Fibroblast of skin of abdomen (primary cell): ENCODE measurements at places on chromosomes 4 and X.

- peak; percentile 46 for DNase-seq
These were observed 45.5 kb downstream of the FAM9B start for GRCh38 chrX:8988446-8988845.

DNA sequence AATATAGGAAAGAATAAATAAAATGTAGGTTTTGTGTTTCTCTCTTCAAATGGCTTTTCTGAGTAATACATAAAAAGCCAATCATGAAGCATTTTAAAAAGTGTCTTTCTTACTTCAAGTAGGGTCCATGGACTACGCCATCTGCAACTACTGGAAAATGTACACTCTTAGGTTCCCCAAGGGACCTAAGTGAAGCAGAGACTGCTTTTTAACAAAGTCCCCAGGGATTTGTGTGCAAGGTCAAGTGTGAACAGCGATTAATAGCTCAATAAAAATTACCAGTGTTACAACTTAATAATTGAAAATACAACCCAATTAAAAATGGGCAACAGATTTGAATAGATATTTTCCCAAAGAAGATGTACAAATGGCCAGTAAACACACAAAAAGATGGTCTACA is 84.9 kb downstream of the ARHGAP6 start:
- DNase-seq = no peak

GRCh38 chr4:137754652-137755471 is 222.6 kb upstream of the PCDH18 start:
- peak; percentile 96 for DNase-seq

DNA sequence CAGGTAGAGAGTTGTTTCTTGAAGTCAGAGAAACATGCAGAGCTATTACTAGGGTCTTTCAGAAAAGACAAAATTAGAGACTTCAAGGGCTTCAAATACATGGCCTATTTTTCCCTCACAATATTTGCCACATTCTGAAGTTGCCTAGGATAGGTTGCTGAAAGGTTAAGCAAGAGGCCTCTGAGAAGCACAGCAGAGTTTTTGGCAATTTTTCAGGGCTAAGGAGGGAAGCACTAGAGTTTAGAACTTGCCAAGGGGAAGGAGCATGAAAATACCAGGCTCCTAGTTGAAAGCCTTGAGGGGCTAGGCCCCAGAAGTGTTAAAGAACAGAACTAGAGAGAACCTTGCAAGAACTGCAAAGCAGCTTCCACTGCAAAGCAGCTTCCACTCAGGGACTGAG is 86.4 kb downstream of the ANAPC10 start:
- DNase-seq = no peak

GRCh38 chr4:56817840-56818491 is 3.5 kb downstream of the SPINK2 start:
- DNase-seq = no peak

GRCh38 chr4:124514588-124514987 is 197.9 kb downstream of the ANKRD50 start:
- DNase-seq = no peak

DNA sequence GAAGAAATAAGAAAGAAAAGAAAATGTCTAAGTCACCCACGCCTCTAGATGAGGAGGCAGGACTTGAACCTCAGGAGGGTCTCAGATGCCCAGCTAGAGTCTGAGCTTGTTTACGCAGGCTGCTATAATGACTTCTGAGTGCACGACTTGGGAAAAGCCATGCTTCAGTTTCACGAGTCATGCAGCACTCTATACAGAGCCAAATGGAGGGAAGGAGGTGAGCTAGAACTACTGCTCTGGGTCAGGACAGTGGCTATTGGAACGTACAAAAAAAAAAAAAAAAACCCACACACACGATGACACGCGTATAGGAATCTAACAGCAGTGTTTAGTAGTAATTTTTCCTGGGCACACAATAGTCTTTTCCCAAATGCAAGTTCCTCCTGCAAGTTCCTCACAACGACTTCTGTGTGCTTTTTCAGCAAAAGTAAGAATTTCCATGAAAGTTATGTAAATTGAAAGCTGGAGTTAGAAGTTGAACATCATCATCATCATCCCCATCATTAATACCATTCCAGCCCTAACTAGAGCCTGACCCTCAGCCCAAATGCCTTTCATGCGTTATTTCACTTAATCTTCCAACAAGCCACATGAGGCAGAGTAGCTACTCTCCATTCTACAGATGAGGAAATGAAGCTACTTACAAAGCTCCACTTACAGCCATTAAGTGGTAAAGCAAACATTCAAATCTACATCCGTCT is 36.6 kb downstream of the IRF2 start:
- no peak for DNase-seq

DNA sequence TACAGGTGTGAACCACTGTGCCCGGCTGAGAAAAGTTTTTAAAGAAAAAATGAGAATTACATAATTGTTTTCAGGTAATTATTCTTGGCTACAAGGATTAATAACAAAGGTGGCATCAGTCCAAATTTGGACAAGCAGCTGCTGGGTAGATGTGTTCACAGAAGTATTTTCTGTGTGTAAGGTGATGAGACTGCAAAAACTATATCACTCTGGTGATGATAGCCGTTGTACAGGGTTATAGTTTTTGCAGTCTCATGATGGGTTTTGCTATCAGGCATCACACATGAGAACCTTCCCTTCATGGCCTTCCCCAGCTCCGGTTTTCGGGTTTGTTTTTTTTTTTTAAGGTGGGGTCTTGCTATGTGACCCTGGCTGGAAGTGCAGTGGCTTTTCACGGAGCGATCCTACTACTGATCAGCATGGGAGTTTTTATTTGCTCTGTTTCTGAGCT is 5.1 kb upstream of the SLC10A3 start:
- no peak for DNase-seq

DNA sequence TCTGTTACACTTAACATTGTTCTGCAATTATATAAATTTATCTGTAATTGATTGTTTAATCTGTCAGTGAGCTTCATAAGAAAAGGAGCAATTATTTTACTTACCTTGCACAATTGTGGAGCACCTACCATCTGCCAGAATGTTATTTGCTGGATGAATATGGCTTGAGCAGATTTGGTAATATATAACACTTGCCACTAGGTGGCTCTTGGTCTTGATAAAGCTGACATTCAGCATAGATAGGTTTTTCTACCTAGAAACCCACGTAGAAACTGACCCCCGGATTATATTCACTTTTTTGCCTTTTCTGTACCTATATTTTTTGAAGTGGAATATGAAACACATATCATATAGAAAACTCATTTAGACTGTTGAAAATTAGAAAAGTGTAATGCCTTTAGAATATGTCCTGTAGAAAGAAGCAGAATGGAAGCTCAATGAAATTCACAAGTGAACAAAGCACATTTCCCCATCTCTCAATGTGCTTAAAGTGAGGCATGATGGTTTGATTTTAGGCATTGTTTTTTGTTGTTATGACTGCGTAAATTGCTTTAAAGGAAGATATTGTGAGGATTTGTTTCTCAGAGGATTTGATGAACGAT is 9.5 kb downstream of the RBPJ start:
- DNase-seq = peak; percentile 51

- DNase-seq = no peak
These were observed 34.6 kb downstream of the CPLX1 start for GRCh38 chr4:791252-791897.

- no peak for DNase-seq
These were observed 57.9 kb upstream of the SPRY1 start for GRCh38 chr4:123338715-123339114.

DNA sequence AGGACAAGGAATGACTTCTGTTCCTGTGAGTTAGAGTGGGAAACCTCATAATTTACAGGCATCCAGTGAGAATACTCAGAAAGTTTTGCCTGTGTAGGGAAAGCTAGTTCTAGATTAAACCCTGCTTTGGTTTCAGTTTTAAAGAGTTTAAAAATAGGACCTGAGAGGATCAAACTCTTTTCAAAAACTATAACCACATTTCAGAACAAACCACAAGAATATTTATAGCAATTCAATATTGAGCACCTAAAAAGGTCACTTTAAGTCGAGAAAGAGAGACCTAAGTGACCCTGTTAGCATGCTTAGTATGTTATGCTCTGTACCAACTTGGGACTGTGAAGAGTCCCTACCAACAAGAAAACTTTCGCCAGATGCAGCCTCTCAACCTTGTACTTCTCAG is 17.4 kb upstream of the PWWP3B start:
- DNase-seq = no peak

GRCh38 chr4:18314731-18315130 is 293.2 kb upstream of the LCORL start:
- no peak for DNase-seq

- DNase-seq = no peak
These were observed 1.8 kb downstream of the CCDC22 start for GRCh38 chrX:49237060-49237459.

GRCh38 chr4:153938994-153939393 is 150.1 kb upstream of the SFRP2 start:
- no peak for DNase-seq

DNA sequence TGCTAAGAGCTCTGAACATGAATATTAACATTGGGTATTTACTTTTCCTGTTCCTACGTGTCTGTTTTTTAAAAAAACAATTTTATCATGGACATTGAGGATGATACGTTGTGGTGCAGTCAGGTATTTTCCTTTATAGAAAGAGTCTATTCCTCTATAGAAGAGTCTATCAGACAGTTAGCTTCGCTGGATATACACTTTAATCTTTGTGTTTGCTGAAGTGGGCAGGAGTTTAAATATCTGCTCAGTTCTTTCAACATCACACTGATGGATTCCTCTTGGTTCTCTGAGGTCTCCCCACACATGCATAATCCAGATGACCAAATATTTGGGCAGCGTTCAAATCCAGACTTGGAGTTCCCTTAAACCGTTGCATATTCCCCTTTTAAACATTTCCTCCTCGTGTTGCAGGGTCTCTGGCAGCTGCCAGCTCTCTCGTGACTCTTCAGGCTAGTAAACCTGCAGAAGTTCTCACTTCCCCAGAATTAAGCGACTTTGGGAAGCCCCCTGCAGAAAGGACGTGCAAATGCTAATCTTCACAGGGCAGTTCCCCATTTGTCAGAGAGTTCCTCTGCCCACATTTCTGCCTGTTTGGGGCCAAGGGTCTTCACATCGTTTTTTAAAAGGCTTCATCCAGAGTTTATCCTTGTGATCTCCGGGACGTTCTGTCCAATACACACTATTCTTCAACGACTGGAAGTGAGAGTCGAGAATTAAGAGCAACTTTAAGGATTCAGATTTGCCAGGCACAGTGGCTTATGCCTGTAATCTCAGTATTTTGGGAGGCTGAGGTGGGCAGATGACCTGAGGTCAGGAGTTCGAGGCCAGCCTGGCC is 20.5 kb upstream of the DHRSX start:
- no peak for DNase-seq

- no peak for DNase-seq
These were observed 358.2 kb upstream of the NR3C2 start for GRCh38 chr4:148800336-148800885.

DNA sequence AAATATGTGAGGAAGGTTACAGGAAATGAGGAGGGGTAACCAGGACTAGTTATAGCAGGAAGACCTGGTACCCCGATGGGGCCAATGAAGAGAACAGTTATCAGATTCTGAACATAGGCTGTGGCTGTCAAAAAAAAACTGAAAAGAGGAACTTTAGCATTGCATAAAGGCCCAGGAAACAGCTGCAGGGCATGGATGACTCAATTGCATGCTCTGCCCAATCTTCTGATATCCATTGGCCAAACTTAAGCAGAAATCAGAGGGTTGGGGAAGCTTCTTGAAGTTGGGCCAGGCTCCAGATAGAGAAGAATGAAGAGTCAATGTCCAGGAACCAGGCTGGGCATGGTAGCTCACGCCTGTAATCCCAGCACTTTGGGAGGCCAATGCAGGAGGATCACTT is 1222.4 kb upstream of the PRKX start:
- DNase-seq = no peak

GRCh38 chrX:10032147-10032546 is 65.0 kb downstream of the CLDN34 start:
- no peak for DNase-seq

GRCh38 chr4:126698224-126698623 is 934.5 kb upstream of the INTU start:
- DNase-seq = no peak

GRCh38 chr4:26176598-26177149 is 144.1 kb upstream of the RBPJ start:
- peak; percentile 90 for DNase-seq

- no peak for DNase-seq
These were observed 95.2 kb downstream of the CEP44 start for GRCh38 chr4:174378951-174379350.

- no peak for DNase-seq
These were observed 2751.1 kb downstream of the ARAP2 start for GRCh38 chr4:33493231-33493630.

- DNase-seq = no peak
These were observed 1158.1 kb downstream of the FSTL5 start for GRCh38 chr4:161005746-161006145.
